ENCODE measurements at places on chromosomes 4 and X. TPM values are rescaled to one million over a fixed set of nuclear protein-coding genes. Genes with fewer than 3 reads are reported as not detected.

Gene MAB21L2
- polyA plus RNA-seq = not detected

DNA sequence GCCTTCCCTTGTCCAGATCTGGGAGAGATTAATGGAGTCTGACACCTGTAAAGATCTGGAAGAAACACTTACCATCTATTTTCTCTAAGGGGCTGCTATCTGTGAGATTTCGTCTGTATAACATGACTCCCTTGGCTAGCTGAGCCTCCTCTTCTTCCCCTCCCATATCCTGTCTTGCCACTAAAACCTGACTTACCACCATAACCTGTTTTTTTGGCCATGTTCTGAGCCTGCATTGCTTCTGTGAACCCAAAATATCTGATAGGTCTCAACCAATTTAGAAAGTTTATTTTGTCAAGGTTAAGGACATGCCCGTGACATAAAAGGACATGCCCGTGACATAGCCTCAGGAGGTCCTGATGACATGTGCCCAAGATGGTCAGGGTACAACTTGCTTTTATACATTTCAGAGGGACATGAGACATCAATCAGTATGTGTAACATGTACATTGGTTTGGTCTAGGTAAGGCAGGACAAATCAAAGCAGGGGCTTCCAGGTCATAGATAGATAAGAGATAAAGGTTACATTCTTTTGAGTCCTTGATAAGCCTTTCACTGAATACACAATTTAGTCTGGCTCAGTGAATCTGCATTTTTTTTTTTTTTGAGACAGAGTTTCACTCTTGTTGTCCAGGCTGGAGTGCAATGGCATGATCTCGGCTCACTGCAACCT, 11.4 kb downstream of the MGST2 start:
- DNase-seq = no peak

- DNase-seq = no peak
Observed at GRCh38 chrX:68647156-68647957, at the start of gene STARD8. Gene STARD8 (plus strand): TSS chrX:68647666. CDS start chrX:68647883, 217 bp downstream.

Gene RBMXL3
- polyA plus RNA-seq = not detected

GRCh38 chrX:133923113-133923512, 62.3 kb downstream of the GPC3 start:
- DNase-seq = no peak

DNA sequence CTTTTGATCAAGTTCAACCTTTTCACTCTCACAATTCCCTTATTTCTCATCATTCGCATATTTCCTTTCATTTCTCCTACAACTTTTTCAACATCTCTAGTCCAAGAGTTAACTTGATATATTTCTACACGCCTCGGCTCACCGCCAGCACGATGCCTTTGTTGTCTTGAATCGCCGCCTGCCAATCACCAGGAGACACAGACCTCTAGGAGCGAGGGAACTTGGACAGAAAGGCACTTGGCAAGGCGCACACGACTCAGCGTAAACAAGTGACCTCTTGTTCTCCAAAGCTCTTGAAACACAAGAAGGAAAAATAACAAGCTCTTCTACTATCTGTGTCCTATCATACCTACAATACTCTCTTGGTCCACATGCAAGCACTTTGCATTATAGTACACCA, 27.1 kb upstream of the RBMX start:
- no peak for DNase-seq

DNA sequence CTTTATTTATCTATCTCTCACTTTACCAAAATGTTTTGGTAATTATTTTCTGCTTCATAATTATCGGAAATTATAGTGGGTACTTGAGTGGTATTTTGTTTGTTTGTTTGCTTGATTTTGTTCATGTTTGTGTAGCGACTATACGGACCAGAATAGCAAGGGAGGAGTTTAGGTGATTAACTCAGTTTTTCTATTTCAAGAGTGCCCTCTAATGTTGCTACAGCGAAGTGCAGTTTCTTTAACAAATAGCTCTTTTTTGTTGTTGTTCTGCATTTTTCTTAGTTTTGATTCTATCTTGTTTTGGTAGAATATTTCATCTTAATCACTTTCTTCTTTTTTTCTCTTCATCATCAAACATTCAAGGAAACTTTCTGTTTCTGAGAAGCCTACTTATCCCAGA, 40.8 kb upstream of the QRFPR start:
- peak; percentile 1 for DNase-seq

GRCh38 chr4:7845493-7846128, 94.0 kb downstream of the AFAP1 start:
- DNase-seq = no peak

DNA sequence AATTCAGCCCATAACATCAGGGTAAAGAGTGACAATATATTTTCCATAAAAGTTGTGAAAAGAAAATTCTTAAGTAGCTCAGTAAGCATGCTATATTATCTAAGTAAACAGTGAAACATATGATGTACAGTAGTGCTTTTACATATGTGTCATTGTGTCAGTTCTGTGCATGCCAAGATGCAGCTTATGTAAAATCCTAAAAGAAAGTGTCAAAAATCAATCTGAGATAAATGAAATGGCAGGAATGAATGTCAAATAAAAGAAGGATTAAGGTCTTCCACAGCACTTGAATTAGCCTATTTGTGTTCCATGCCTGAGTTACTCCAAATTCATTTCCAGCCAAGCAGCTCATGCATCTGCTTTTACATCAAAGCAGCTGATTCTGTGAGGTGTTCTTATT, 452.7 kb upstream of the HS3ST1 start:
- DNase-seq = no peak

Gene MAML3
- 19.2 TPM for polyA plus RNA-seq

Gene SLC7A11
- polyA plus RNA-seq = 2.2 TPM

GRCh38 chrX:105981772-105982485, 56.6 kb downstream of the SERPINA7 start:
- DNase-seq = no peak

DNA sequence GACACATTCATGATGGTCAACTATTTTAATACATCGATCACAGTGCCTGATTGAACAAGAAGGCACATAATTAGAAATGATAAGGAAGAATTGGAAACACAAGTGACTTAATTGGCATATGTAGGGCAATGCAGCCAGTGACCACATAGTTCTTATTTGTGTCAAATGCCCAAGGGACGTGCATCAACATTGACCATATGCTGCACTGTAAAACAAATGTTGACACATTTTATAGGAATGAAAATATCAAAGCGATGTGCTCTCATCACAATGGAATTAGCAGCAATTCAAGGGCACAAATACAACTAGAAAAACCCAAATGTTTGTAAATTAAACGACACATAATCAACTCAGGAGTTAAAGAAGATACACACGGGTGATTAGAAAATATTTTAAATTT, 948.3 kb upstream of the PRKX start:
- no peak for DNase-seq
